ENCODE measurements at places on chromosomes 13 and 19.

- no peak for DNase-seq
Measured at GRCh38 chr19:46954993-46955812, 64.4 kb upstream of the NPAS1 start.

DNA sequence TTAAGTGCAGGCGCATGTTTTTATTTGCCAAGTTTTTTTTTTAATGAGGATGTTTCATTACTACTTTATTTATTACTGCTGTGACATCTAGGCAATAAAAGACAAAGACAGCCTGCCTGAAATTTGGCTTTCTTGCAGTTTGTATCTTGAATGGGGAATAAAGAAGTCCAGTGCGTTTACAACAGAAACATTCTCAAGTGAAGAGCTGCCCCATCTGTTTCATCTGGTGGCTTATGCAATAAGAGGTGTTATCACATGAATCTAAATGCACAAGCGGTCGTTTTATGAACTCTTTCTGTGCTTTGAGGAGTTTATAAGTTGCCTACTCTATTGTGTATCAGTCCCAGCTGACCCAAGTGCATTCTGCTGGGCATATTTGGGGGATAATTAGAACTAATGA, 12.6 kb upstream of the MAB21L1 start:
- no peak for DNase-seq

DNA sequence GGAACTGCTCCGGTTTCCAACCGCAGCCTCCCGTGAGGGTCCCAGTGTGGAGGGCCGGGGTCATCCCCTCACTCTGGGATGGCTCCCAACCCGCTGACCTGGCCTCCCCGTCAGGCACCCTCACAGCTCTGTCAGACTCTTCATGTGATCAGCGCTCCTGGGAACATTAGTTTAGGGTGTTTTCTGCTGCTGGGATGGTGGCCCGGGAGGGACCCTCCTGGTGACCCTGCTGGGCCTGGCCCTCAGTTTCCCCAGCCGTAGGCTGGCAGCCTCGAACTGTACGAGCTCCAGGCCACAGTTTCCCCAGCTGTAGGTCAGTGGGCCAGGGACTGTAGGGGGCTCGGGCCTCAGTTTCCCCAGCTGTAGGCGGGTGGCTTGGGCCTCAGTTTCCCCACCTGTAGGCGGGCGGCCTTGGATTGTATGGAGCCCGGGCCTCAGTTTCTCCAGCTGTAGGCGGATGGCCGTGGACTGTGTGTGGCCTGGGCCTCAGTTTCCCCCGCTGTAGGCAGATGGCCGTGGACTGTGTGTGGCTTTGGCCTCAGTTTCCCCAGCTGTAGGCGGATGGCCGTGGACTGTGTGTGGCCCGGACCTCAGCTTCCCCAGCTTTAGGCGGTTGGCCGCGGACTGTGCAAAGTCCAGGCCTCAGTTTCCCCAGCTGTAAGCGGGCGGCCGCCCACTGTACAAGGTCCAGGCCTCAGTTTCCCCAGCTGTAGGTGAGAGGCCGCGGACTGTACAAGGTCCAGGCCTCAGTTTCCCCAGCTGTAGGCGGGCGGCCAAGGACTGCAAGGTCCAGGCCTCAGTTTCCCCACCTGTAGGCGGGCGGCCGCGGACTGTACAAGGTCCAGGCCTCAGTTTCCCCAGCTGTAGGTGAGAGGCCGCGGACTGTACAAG, 1.3 kb upstream of the PTBP1 start:
- no peak for DNase-seq

DNA sequence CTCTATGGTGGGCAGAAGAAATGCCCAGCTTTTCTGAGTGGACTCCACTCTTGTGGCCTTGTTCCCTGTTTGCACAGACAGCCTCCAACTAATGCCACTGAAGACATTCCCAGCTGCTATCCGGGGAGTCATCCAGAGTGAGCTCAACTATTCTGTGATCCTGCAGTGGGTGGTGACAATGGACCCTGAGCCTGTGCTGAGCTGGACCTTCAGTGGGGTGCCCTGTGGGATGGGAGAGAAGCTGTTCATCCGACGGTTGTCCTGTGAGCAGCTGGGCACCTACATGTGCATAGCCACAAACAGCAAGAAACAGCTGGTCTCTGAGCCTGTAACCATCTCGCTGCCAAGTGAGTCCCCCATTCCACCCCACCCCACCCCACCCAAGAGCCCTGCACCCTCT, 10.3 kb downstream of the IGSF23 start:
- DNase-seq, result no peak

GRCh38 chr19:3497757-3498520, 2.5 kb downstream of the DOHH start:
- DNase-seq, result no peak

DNA sequence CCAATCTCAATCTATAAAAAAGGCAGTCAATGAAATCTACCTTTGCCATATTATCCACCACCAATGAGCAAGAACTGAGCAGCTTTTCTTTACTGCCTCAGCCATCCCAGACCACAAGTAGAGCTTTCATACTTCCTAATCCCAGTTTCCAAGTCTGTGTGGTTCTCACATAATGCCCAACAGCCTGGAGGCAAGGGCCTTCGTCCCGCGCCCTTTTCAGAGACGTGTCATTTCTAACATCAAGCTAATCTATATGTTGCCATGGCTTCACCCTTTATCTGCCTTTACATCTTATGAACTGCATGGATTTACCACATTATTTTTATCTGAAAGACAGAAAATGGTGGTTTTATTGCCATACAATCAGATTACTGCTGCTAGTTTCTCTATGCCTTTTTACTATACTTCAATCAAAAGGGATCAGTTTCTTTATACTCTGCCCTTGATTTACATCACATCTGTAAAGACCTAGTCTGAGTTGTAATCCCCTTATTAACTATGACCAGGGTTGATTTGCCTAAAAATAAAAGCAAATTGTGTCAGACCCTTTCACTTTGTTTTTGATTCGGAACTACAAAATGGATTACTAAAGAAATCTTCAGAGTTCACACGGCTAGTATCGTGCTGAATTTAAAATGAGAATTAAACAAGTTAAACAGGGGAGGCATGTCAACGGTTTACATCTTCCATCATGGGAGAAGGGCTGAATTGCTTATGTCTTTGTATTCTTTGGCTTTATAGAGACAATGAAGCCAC, 5.9 kb downstream of the EFNB2 start:
- DNase-seq, result no peak

DNA sequence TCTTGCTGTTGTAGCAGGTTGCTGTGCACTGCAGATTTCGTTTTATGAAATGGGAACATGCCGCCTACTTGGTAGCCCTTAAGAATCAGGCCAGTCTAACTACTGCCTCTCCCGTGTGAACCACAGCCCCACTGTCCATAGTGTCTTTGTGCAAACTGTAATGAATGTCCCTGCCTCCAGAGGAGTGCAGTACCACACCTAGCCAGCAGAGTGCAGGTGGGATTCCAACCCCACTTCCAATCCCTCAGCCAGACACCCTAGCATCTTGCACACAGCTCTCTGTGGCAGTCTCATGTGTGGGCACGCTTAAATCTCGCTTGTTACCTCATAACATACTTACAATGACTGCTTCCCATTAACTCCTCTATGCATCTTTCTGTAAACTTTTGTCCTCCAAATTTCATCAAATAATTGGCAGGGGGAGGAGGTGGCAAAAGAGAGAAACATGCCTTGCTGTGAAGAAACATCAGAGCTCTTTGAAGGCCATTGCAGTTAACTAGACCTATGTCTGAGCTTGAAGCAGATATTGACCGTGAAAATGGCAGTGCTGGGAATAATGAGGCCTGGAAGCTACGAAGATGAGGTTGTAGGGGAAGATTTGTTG, 47.2 kb downstream of the ZAR1L start:
- no peak for DNase-seq

GRCh38 chr13:40336228-40337221, 329.9 kb downstream of the FOXO1 start:
- DNase-seq, result no peak

- DNase-seq, result no peak
Measured at GRCh38 chr19:30393046-30393445, 20.9 kb downstream of the ZNF536 start.

DNA sequence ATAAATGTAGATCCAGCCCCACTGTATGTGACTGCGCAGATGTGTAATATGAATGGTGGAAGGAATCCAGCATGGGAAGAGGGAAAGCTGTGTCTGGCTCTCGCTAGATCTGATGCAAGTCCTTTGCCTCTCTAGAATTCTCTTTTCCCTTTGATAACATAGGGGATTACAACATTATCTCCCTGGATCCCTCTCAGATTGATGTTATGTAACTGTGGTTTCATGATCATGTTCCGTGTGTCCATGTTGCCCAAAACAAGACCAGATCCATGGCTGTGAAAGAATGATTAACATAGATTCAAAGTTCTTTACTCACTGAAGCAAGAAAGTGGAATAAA, 184.0 kb upstream of the UBL3 start:
- DNase-seq, result no peak

GRCh38 chr13:59710416-59710815, 453.3 kb downstream of the DIAPH3 start:
- no peak for DNase-seq

GRCh38 chr19:7068599-7068998, 904 bp upstream of the ZNF557 start:
- DNase-seq, result no peak

DNA sequence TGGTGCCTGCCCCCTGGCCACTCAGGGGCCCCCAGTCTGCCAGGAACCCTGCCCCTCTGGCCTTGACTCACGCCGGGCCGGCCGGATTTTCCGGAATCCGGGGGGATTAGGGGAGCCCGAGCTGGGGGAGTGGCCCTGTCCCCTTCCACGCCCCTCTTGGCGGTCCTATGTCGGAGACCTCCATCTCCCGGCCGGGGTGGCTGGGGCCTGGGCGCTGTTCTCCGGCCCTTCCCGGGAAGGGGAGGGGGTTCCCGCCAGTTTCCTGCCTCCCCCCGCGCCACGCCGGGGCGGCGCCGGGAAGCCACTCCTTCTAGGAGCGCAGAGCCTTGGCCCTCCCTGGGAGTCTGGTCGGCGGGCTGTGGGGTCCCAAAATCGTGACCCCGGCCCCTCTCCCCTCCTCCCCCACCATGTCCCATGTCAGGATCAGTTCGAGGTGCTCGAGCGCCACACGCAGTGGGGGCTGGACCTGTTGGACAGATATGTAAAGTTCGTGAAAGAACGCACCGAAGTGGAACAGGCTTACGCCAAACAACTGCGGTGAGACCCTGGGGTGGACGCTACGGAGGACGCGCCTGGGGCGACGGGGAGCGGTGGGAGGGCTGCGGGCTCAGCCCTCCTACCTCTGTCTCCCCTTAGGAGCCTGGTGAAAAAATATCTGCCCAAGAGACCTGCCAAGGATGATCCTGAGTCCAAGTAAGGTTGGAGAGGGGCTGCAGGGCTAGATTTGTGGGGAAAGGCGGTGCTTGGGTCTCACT, 1.3 kb downstream of the TRIP10 start:
- DNase-seq, result no peak

DNA sequence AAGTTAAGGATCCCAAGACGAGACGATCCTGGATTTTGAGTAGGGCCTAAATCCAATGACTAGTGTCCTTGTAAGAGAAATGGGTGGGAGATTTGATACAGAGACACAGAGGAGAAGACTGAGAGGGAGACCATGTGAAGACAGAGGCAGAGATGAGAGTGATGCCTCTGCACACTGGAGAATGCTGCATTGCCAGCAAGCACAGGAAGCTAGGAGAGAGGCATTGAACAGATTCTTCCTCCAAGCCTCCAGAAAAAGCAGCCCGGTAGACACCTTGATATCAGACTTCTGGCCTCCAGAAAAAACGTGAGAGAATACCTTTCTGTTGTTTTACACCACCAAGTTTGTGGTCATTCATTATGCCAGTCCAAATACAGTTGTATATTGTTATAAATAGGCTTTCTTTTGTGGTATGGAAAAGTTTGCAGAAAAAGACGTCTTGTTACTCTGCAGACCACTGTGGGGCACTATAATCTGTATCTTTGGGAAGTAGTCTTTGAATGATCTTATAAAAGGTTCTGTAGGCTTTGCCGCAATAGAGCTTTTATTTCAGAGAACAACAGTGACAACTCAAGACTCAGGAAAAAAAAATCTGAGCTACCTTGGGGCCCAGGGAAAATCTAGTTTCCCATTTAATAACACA, 17.9 kb upstream of the RFC3 start:
- DNase-seq, result no peak

GRCh38 chr19:36160821-36161596, 8.8 kb upstream of the COX7A1 start:
- DNase-seq, result no peak

GRCh38 chr19:9885077-9885552, 50.0 kb downstream of the PIN1 start:
- DNase-seq, result no peak

DNA sequence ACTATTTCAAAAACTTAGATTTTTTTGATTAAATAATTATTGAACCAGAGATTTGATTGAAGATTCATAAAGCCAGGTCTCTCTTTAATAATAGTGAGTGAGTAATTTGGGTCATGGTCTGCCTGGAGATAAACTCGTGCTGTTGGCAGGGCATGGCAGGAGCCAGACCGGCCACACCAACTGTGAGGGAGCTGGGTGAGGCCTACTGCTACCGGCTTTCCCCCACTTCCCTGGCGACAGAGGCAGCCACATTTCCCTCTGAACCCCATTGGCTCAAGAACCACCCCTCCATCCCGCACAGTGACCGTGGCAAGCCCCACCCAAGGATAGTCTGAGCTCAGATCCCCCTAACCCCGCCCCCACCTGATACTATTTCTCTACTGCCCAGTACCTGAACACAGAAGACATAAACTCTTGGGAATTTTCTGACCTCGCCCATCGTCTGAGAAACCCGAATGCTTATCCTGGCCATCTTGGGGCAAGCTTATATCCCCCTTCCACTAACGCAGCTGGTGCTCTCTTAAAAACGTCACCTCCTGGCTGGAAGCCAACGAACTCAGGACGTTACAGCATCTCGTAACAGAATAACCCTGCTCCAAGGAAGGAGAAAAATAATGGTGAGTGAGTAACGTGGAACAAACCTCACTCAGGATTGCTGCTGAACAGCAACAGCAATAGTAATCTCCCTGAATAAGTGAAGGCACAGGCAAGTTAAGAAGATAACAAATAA, 627.6 kb upstream of the PCDH9 start:
- no peak for DNase-seq

DNA sequence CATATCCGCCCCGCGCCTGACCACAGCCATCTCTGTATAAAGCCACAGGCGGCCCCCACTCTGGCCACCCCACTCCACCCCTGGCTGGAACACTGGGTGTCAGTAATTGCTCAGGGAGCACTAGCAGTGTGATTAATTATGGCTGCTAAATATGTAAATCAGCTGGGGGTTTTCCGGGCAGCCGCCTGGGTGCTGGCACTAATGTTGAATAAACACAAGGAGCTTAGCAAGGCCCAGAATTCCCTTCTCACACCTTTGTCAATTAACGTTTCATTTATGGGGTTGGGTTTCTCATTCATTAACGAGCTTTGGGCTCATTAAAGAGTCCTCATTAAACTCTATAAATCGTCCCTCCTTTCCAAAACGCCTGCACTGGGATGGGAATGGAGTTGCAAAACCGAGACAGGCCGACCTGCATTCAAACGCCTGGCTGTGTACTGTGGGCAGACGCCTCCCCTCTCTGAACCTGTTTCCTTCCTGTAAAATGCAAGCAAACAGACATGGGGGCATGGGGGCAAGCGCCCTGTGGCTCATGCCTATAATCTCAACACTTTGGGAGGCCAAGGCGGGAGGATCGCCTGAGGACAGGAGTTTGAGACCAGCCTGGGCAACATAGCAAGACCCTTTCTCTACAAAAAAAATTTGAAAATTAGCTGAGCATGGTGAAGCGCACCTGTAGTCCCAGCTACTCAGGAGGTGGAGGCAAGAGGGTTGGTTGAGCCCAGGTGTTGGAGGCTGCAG, 17.7 kb upstream of the OLFM2 start:
- no peak for DNase-seq

GRCh38 chr13:99528547-99528946, 27.3 kb downstream of the TM9SF2 start:
- DNase-seq, result no peak

GRCh38 chr19:56778351-56778750, 62.2 kb downstream of the PEG3 start:
- no peak for DNase-seq

Data from mesenteric fat pad (tissue), 1 donor.